Activated gamma-delta T cell (primary cell): ENCODE measurements at places on chromosomes 4 and X.

- DNase-seq: no peak
These were observed 13.5 kb downstream of the SNCA start for GRCh38 chr4:89823416-89823815.

GRCh38 chrX:18607966-18608365 is 63.9 kb downstream of the RS1 start:
- no peak for DNase-seq

GRCh38 chrX:13340182-13340791 is 20.4 kb upstream of the ATXN3L start:
- no peak for DNase-seq

DNA sequence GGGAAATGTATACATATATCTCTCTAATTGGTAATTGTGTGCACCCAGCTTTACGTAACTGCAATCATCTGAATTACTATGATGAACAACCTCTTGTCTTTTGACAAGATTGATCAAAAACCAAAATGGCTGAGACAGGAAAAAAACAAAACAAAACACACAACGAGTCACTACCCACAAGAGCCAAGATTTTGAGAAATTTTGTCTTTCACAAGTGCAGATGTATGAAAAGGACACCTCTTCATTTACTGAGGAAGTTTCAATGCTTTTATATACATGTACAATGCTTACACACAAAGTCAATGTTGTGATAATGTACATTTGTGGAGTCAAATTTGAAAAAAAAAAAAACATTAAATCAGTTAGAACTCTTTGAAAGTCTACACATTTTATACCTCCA is 224.6 kb downstream of the SCFD2 start:
- no peak for DNase-seq

DNA sequence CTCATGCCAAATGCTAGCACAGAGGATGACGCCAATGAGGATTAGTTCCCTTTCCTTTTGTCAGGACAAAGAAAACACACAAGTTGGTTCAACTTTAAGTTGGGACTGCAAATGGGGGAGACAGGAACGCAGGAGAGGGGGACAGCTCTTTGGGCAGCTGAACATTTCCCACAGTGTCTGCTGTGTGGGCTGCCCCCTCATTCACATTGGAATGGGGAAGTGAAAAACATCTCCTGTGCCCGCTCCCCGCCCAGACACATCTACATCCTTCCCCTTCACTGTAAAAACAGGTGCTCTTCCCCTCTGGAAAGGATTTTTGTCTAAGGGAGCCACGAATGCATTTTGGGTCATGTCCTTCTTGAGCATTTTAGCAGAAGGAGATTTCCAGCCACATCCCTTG is 44.5 kb upstream of the TBC1D9 start:
- no peak for DNase-seq

DNA sequence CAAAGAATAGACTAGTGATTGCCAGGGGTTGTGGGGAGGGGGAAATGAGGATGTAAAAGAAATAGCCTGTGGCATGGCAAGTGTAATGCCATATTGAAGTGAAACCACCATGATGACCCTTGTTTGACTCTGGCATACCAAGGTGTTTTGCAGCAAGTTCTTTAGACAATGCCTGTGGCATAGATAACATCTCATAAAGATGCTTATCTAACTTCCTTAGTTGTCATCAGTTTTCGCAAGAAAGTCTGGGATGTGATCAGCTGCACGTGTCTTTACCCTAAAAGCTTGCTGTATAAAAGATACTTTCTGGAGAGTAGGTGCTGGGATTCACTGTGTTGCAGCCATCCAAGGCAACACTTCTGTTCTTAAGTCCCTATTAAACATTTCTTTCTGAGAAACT is 176.1 kb upstream of the MAGEB16 start:
- DNase-seq: no peak
